ENCODE measurements at places on chromosomes 3 and 15.

GRCh38 chr15:86002444-86002843 is 77.2 kb upstream of the AGBL1 start:
- DNase-seq, result no peak

GRCh38 chr3:111706527-111706926 is 111.4 kb upstream of the ZBED2 start:
- no peak for DNase-seq

DNA sequence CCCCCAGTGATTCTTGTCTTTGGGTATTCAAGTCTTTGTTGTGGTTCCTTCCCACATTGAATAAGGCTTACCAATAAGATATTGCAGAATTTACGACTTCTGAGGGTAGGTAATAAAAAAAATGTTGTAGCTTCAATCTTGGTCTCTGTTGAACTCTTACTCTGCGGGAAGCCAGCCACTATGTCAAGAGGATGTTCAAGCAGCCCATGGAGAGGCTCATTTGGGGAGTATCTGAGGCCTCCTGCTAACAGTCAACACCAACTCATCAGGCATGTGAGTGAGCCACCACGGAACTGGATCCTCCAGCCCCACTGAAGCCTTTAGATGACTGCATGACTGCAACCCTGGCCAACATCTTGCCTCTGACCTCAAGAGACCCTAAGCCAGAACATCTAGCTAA is 3.2 kb upstream of the TBC1D23 start:
- no peak for DNase-seq

GRCh38 chr15:29369261-29369660 is 99.6 kb upstream of the NSMCE3 start:
- no peak for DNase-seq

DNA sequence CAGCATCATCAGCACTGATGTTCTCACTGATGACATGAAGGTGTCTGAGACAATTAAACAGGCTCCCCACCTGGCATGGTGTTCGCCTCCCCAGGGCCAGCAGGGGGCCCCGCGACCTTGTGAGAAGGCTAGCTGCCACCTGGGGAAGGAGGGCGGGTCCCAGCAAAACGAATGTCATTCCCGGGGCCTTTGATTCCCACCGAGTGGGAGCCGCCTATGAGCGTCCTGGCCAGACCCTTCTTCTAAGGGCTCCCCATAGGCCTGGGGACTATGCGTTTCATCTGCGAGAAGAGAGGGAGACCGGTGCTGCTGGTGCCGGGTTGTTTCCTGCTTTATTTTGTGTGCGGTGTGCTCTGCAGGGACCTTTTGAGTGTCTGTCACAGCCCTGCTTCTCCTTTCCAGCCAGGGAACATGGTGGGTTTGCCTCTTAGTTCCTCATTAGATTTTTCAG is 20.5 kb upstream of the MINDY4B start:
- DNase-seq, result peak; percentile 85

DNA sequence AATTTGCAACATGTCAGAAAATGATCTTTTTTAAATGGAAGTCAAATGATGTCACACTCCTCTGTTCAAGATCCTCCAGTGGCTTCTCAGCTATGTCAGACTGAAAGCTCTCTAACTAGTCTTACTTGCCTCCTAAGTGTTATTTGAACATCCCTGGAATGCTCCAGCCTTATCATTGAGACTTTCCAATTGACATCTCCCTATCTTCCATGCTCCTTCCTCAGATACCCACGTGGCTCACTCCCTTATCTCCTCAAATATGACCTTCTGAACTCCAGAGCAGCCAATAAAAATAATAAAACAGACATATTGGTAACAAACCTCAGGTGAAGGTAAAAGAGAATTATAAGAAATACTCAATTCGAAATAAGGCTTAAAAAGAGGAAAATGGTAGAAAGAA is 25.5 kb upstream of the AADAC start:
- DNase-seq, result no peak

DNA sequence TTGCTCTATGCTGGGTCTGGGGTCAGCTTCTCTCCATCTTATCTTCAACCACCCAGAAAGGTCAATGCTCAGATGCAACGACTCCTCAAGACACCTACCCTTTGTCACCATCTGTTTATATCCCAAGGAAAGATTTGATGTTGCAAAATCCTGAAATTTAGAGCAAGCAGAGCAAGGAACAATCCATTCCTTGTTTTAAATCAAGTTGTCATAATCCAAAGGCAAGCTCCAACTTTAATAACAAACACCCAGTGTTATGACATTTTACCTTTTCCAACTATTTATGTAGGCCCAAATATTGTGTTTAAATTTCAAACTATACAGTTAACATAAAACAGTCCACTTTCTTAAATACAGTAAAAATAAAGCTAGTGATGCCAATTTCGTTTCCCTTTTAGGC is 116.5 kb upstream of the LRIG1 start:
- DNase-seq, result no peak

Measured in spleen (tissue), 13 donors.